ENCODE measurements at places on chromosomes 3 and 15.

DNA sequence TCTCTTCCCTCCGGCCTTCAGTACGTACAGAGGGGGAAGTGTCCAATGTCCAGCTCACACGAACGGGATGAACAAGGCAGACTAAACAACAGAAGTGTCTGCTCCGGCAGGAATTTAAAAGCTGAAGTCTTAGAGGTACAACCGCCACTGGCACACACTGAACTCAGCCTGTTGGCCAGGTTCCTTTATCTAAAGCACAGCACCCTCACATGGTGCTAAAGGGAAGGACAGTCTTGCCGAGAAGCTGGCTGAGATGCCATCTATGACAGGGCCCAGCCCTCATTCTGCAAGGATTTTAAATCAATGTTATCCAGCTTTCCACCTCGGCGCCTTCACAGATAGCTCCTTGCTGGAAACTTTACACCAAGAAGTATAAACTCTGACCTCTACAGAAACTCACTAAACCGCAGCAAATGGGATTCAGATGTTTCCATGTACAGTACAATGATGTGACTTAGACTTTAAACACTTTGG lies 2.8 kb downstream of the ADAMTS17 start:
- DNase-seq: no peak

DNA sequence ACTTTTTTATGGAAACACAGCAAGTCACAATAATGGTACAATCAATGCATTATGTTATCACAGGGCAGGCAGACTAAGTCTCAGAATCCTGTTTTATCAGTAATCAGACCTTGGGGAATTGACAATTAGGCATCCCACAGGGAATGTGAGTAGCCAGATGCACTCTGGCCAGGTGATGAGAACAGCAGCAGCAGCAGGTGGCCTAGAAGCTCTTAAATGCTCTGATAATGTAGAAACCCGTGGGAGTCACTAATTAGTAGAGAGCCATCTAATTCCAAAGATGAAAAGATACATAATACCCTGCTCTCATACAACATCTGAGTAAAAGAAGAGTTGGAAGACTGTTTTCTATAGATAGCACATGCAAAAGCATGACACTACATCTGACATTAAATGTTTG lies 12.6 kb downstream of the CEP152 start:
- no peak for DNase-seq

- no peak for DNase-seq
Observed at GRCh38 chr15:61668444-61668843, 391.8 kb downstream of the VPS13C start.

DNA sequence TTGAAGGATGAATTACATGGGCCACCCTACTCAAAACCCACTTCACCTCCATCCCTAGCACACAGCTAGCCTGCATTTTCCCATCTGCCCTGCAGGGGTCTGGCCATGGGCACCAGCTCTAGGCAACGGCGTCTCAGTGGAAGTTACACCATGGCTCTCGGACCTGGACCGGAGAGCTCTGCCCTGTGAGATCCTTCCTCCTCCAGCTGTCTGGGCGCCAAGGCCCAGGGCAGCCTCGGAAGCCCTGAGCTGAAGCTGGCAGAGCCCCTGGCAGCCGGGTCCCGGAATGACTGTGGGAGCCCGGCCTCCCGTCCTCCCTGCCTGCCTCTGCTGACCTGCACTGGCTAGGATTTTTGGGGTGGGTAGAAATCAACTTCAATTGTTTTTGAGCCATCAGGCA lies 98.9 kb downstream of the CHSY1 start:
- DNase-seq: no peak

DNA sequence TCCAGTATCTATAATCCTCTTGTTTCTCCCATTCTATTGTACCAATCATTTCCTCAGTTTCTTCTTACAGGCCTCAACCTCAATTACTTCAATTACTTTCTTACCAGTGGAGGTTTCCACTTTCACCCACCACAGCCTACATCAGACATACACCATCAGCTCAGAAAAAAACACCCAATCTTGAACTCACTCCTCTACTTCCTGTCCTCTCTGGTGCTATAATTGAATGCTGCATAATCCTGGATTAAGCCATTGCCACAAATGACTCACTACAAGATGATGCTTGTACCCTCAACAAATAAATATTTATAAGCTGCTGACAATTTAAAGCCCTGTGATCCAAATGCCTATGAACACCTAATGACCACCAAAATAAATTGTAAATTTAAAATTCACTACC lies 18.5 kb downstream of the RYK start:
- DNase-seq: no peak

- DNase-seq: no peak
Observed at GRCh38 chr3:119336823-119337222, 42.6 kb downstream of the ARHGAP31 start.

GRCh38 chr3:13749063-13749764 lies 130.7 kb downstream of the WNT7A start:
- DNase-seq: no peak

GRCh38 chr3:161291191-161291901 lies 70.2 kb downstream of the NMD3 start:
- no peak for DNase-seq

DNA sequence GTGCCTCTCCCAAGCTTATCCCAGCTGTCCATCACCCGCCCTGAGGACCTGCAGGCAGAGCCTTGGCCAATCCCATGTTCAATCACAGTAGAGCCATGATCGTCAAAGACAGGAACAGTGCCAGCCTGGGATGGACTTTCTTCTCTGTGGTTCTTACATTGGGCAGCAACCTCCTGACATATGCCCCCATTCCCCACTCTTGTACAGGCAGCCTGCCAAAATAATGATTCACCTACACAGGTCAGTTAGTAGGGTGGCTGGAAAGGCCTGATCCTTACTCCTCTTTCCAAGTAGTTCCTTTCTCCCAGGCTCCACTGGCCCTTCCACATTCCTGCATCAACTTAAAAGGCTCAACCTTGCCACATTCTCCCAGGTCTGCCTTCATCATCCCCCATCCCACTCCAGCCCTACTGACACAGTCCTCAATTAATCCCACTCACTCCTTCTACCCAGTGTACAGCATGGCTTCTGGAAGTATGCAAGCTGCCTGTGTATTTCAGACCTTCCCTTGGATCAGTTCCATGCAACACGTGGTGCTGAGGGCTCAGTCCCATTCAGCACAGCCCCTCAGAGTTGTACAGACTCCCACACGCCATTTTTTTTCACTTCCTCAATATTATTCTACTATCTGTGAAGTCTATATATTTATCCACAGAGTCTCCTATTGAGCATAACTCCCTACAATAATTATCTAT lies 189.8 kb downstream of the NTRK3 start:
- no peak for DNase-seq

GRCh38 chr3:72006631-72007556 lies 221.9 kb upstream of the PROK2 start:
- no peak for DNase-seq

GRCh38 chr15:50353251-50353974 lies 1.6 kb downstream of the GABPB1 start:
- no peak for DNase-seq

DNA sequence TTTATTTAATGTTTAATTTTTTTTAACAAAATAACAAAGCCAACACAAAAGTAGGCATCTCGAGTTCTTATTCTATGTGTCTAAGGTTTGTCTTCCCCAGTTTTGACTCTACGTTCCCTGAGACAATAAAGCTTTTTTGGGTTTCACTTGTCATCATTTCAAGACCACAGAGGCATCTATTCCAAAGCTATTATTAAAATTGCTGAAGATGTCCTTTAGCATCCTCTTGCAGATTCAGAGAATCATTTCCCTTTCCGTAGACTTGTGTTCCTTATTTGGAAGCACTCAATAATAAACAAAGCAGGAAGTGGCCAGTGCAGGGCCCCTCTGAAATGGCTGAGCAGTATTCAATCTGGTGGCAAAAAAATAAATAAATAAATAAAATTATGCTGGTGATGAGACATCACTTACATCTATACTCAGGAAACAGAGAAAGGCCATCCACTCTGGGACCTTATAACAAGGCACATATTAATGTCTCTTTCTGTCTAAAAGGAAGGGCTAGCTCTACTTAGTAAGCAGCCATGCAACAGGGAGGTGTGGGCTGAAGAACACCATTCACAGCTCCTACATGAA lies 362.3 kb downstream of the WDR72 start:
- no peak for DNase-seq

DNA sequence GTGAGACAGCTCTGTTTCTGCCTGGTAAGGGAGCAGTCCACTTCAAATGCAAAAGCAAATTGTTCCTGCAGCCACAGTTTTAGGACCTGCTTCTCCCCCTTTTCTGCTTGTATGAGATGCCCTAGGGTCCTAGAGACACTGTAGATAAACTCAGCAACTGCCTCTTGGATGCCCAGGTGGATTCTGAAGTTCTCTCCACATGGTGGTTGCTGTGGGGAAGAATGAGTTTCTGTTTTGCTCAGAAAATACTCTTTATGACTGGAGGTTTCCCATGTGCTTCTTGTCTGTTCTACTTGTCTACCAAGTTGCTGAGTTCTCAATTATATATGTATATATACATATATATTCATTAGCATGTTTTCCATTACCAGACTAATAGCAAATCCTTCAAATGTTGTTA lies 5.6 kb upstream of the ZNF80 start:
- DNase-seq: no peak

GRCh38 chr3:167445491-167445890 lies 28.4 kb downstream of the SERPINI2 start:
- DNase-seq: no peak

GRCh38 chr15:31374489-31374888 lies 47.9 kb downstream of the KLF13 start:
- DNase-seq: no peak

DNA sequence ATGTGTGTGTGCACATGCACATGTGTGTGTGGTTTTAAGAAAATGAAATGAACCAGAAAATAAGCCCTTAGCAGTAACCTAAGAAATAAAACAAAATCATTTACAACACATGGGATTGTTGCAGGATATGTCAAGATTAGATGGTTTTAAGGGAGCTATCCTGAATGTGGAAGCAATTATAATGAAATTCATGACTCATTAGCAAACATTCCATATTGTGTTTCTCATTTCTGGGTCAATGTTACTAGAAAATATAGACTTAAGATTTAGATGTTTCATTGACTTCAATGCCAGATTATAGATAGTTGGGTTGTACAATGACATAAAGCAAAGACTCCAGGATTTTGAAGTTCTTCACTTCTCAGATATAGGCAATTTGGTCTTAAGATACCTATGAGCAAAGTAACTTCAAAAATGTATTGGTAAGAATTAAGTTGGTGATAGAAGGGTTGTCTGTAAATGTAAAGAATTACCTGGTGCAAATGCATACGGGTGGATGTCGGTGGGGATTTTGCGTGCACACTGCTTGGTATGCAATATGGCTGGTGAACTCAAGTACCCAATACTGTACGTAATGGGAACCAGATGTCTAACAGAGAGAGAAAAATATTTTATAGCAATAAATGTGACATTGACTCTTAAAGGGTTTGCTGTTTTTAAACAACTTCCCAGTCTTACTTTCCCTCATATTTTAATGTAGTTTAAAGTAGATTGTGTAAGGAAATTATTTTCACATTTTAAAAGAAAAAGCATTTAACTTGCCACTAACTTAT lies 53.9 kb upstream of the NR2F2 start:
- no peak for DNase-seq

GRCh38 chr3:77524946-77525682 lies 485.2 kb downstream of the ROBO2 start:
- DNase-seq: no peak

DNA sequence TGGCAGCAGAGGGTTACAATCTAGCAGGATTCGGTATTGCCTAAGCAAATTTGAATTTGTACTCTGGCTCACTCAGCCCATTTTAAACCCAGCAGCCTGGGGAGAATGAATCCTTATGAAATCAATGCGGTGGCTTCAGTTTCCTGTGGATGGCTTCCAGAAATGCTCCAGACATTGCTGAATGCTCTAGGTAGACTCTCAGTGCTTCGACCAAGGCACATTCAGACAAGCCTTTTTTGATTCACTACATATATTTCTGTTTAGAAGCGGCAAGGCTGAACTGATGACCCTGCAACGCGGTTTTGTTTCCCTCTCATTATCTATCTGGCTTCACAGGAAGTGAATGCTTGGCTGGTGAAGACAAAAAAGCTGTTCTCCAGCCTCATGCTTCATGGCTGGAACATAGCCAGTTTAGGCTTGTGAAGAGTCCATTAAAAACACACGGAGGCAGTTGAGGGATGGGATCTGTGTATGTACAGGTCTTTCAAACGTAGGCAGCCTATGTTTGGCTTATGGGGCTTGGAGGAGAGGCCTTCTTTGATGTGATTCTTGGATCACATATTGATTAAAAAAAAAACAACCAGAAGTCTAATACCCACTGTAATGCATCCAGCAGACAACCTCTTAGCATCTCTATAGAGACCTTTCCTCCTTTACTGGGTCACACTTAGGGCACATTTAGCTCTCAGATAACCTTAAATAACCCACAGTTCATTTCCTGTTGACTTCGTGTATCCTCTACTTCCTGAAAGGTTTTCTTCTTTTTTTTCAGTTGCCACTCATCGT lies 400.2 kb upstream of the TBL1XR1 start:
- peak; percentile 64 for DNase-seq

GRCh38 chr3:72261566-72262564 lies 476.9 kb upstream of the PROK2 start:
- DNase-seq: no peak

DNA sequence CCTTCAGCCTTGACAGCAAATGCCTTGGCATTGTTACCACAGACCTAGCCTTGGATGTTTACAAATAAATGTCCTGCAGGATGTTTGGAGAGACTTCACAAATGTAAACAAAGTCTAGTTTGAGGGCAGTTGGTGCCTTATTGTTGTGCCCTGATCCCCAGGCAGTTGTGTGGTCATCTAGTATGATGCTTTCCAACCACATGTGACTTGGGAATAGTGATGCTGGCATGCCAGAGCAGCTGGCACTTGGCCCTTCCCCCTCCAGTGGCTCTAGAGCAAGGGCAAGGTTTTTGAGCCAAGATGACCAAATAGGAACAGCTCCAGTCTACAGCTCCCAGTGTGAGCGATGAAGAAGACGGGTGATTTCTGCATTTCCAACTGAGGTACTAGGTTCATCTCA lies 258.2 kb downstream of the ADAMTS17 start:
- no peak for DNase-seq

- DNase-seq: no peak
Observed at GRCh38 chr15:94077938-94078337, 153.4 kb upstream of the MCTP2 start.

DNA sequence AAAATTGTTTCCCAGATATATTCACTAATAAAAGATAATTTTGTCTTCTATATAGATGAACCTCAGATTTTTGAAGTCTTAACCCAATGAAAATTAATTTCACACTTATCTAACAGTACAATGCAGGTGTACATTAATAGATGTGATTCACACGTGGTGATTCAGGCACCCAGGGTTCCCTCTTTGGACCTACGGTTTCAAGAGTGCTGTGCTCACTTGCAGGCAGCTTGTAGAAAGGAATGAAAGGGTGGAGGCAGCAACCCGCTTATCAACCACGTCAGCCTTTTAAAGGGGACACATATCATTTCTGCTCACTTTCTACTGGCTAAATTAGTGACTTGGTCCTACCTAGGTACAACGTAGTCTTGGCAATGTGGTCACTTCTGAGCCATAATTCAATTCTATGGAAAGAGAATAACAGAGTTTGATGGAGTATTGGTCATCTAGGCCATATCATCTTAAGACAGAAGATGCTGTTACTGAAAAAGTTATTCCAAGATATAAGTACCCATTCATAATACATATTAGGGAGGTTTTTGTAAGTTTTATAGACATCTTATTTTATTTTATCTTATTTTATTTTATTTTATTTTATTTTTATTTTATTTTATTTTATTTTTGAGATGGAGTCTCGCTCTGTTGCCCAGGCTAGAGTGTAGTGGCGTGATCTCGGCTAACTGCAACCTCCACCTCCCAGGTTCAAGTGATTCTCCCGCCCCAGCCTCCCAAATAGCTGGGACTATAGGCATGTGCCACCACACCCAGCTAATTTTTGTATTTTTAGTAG lies 37.9 kb downstream of the ACP3 start:
- DNase-seq: no peak

Measured in NCI-H187 (cell line).